ENCODE measurements at places on chromosomes 4 and X.

DNA sequence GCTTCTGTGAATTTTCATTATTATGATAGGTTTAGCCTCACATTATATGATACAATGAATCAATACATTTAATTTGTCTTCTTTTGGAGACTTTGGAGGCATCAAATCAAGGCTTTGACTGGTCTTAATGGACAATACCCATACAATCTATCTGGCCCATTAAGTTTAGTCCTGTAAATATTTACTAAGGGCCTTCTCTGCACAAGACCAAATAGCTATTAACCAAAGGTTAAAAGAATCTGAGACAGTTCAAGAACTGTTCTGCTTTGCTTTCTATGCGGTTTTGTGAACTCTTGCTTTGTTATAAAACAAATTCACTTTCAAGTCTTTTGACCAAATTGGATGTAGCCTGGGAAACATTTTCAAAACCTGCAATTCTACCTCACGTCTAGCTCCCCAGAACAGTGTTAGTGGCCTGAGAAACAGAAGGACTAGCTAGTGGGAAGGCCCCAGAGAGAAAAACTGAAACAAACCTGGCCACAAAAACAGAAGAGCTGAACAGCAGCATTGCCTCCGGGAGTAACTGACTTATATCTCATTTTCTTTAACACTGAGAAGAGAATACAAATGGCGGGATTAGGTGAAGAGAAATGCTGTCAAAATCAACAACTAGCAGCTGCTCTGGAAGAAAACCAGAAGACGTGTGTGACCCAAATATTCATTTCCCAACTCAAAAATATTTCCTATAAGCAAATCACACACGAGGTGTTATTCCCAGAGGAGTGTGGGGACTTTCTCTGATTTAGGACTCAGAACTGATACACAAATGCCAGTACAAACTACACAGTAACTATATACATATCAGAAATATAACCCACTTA lies 548 bp downstream of the TLR1 start:
- DNase-seq = no peak

- DNase-seq = no peak
Measured at GRCh38 chr4:68141852-68142251, 12.2 kb upstream of the TMPRSS11F start.

DNA sequence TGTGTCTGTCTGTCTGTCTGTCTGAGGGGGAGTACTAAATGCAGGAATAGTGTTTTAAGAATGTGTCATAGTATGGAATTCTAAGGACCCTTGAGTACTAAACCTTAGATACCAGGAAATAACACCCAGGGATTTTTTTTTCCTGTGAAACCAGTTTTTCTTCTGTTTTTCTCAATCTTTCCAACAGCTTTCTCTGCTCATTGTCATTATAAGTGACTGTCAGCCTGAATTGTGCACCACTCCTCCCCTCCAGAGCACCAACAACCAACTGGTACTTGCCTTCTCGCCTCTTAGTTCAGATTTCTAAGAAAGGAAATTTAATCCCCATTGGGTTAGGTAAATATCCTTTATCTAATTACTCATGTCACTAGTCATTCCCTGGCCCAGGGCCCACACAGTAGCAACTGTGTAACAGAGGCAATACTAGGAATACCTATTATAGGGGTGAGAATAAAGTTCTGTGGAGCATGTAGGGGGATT lies 320.6 kb downstream of the ADGRL3 start:
- DNase-seq = no peak

DNA sequence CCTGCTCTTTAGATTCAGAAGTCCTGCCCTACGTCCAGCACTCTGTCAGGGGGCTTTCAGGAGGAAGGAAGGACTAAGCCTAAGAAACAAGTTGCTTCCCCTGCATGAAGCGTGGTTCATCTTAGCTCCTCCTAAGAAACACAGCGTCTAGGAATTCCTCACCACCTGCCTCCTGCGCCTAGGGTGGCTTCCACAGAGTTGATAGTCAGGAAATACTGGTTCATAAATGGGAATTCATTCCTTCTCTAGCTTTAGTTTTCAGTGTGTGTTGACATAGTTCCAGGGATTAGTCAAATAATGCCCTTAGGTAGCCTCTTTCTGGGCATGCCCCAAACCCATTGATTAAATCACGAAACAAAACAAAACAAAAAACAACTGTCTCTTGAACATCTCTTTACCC lies 1.7 kb upstream of the MXRA5 start:
- DNase-seq = no peak

DNA sequence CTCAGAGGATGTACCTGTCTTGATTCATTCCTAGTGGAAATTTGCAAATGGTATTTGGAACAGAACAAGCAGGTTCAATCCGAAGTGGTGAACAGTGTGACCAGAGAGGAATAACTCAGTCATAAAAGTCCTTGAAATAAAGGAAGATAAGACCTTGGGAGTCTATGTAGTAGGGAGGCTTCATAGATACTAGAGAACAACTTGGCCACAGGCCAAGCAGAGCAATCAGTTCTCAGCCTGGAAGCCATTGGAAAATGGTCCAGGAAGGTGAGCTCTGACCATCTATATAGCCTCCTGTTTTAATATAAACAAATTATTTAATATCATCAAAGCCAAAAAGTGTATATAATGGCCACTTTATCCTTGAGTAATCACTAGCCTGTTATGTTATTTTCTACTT lies 11.3 kb downstream of the TXK start:
- no peak for DNase-seq

All from stimulated activated CD4-positive, alpha-beta T cell treated with anti-CD3 and anti-CD28 coated beads, Interleukin-4, amount 100 ng/mL, for 4 hours (primary cell).